ENCODE measurements at places on chromosomes 7 and 10. TPM values are rescaled to one million over a fixed set of nuclear protein-coding genes. Genes with fewer than 3 reads are reported as not detected.
A peak's percentile ranks its signal among the peaks of the same experiment; 100 is the strongest.

LDB3 gene
- total RNA-seq: 0.05 TPM

PRPS1L1 gene
- total RNA-seq: not detected

TAC1 gene
- not detected for total RNA-seq

NOD1 gene
- total RNA-seq: 21.1 TPM

CALML3 gene
- not detected for total RNA-seq

- H3K27me3 ChIP-seq: no peaks in the 10 kb centered on the region
- no peak overlapping the region for H3K27ac ChIP-seq
- no peak for DNase-seq
- H3K4me1 ChIP-seq: peaks cover 24% of the 10 kb centered on the region
- H3K4me3 ChIP-seq: no peak overlapping the region
Observed at GRCh38 chr7:590731-591551, 71.3 kb upstream of the PDGFA start.

DNA sequence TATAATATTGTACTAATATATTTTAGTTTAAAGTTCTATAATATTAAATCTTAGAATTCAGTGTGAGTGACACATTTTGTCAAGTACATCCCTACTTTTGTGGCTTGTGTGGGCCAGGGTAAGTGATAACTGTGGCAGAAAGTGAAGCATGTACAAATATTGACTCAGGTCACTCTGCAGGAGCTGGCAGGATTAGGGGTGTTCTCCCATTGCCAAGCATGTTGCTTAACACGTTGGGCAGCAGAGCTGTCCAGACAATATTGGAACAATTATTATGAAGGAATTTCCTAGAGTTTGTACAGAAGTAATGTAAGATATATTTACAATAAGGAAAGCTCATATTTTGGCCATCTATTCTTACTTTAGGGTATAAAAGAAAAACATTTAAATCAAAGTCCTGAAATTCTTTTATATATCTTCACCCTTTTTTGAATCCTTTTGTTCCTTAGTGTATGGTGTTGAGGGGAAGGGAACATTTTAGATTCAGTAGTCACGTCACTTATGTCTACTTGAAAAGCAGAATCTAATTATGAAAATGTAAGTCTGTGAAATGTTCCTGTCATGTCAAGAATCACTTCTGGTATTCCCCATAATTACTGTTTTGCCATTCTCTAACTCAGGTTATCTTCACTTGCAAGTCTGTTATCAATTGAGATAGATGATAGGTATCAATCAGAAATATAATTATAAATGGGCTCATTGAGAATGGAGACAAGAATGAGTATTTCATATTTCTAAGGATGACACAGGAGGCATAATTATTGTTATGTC, 4.0 kb downstream of the HDAC9 start:
- H3K27ac ChIP-seq: no peak overlapping the region
- H3K36me3 ChIP-seq: no peaks in the 10 kb centered on the region
- no peak overlapping the region for H3K4me3 ChIP-seq
- H3K27me3 ChIP-seq: peaks cover 4% of the 10 kb centered on the region
- H3K4me1 ChIP-seq: peaks cover 2% of the 10 kb centered on the region

DNA sequence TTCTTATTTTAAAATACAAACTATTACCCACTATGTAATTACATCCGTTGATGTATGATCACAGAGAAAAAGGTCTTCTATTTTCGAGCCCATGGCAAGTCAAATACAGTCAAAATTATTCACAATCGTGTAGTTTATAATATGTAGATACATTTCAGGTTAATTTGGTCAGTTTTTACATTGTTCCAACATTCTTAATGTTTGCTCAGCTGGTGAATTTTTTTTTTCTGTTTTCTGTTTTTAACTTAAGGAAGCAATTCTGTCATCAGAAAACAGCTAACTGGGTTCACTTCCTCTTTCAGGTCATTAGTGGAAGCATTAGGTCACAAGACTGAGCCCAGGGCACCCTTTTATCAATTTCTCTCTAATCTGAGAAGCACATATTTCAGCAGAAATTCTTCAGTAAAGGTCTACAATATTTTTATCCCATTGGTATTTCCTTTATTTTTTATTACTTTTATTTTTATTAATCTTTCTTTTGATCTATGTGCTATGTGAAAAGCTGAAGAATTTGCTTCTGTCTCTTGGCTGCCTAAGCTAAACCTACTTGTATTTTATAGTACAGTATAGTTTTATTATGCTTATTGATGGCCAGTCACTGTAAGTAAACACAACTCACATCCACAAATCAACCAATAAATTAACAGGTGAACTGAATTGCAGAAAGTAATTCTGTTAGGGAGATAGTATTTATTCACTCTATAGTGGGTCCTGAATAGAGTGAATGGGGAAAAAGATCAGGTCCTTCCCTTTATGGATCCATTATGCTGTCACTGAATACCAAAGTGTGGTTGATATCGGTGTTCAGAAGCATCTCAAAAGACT, 84.6 kb downstream of the ICA1 start:
- DNase-seq: peak; percentile 23
- peaks cover 57% of the 10 kb centered on the region for H3K4me1 ChIP-seq

- no peaks in the 10 kb centered on the region for H3K27me3 ChIP-seq
- no peak for DNase-seq
- H3K36me3 ChIP-seq: no peaks in the 10 kb centered on the region
- H3K27ac ChIP-seq: no peak overlapping the region
- H3K4me3 ChIP-seq: no peak overlapping the region
Observed at GRCh38 chr7:54080971-54081370, 461.2 kb upstream of the VSTM2A start.

DNA sequence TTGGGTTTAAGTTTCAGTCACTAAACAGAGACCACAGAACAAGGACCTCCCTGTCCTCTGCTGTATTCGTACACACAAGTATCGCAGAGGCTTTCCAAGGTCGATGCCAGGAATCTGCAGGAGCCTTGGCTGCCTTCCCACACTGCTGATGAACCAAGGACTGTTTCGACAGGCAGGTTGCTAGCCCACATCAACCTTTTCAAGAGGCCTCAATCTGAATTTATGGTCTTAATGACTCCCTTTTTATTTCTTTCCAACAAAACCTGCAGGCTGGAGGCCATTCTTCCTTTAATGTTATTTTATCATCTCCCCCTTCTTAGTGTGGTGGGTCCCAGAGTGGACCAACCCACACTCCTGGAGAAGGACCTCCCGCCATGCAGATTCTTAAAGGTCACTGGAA, 45.6 kb downstream of the JCAD start:
- H3K4me1 ChIP-seq: no peaks in the 10 kb centered on the region
- no peak overlapping the region for H3K27ac ChIP-seq
- no peak overlapping the region for H3K4me3 ChIP-seq
- DNase-seq: no peak
- H3K36me3 ChIP-seq: no peaks in the 10 kb centered on the region
- H3K27me3 ChIP-seq: peaks cover 61% of the 10 kb centered on the region

DNA sequence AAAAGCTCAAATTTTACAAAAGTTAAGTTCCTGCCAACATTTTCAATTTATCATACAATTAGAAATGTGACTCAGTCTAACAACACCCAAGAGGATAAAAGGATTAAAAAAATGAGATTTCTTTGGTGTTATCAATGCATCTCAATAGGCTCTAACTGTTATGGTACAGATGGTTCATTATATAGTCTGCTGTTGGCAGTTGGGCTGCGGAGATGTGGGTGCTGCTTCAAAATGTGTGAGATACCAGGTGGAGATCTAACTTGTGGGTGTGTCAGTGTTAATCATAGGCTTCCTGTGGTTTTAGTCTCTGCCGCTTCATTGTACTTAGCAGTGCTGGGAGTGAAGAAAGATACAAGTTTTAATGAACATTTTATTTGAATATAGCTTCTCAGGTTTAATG, 231.2 kb downstream of the EXOC4 start:
- peak overlapping the region; percentile 51 for H3K4me3 ChIP-seq
- H3K27ac ChIP-seq: peak overlapping the region; percentile 69
- H3K36me3 ChIP-seq: peaks cover 11% of the 10 kb centered on the region
- no peaks in the 10 kb centered on the region for H3K27me3 ChIP-seq
- DNase-seq: peak; percentile 54

GRCh38 chr7:93739424-93739823, 151.1 kb downstream of the TFPI2 start:
- H3K27ac ChIP-seq: no peak overlapping the region
- no peak for DNase-seq
- no peaks in the 10 kb centered on the region for H3K4me1 ChIP-seq
- H3K4me3 ChIP-seq: no peak overlapping the region
- no peaks in the 10 kb centered on the region for H3K27me3 ChIP-seq

DNA sequence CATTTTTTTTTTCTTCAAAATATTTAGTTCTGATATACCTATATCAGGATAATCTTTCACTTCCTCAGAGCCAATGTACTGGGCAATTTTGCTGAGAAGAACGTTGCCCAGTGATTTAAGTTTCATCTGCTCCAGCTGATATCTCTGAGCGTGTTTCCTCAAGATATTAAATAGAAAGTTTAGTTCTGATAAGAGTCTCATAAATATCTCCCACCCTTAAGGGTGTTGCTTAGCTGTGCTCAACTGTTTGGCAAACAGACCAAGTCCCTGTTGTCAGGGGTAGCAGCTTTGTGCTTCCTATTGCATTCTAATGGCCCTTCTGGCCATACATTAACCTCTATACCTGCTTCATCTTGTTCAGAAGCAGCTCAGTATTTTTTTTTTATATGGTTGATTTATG, 84.7 kb upstream of the GPR141 start:
- DNase-seq: no peak
- H3K36me3 ChIP-seq: no peaks in the 10 kb centered on the region
- H3K4me3 ChIP-seq: no peak overlapping the region
- H3K27me3 ChIP-seq: peaks cover 10% of the 10 kb centered on the region
- H3K4me1 ChIP-seq: no peaks in the 10 kb centered on the region

- H3K4me3 ChIP-seq: no peak overlapping the region
- H3K4me1 ChIP-seq: no peaks in the 10 kb centered on the region
- H3K27ac ChIP-seq: no peak overlapping the region
- no peaks in the 10 kb centered on the region for H3K27me3 ChIP-seq
- H3K36me3 ChIP-seq: no peaks in the 10 kb centered on the region
Observed at GRCh38 chr10:115720121-115720520, 552.9 kb downstream of the GFRA1 start.

DNA sequence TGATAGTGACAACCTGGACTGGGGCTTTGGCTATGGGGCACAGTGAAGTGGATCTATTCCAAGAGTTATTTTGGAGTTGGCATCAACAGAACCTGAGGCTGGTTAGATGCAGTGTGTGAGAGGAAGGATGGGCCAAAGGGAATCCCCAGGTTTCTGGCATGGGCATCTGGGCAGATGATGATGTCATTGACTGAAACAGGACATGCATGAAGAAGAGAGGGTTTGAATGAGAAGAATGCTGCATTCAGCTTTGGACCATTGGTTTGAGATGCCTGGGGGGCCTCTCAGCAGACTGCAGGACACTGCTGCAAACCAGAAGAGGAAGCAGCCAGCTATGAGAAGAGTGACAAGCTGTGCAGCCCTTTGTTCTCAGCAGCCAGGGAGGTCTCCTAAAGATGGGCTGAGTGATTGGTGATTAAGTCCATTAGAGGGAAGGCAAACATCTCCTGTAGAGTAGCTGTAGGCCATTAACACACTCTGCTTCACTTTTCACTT, 23.1 kb upstream of the PIK3CG start:
- H3K4me1 ChIP-seq: no peaks in the 10 kb centered on the region
- no peak overlapping the region for H3K27ac ChIP-seq
- no peak overlapping the region for H3K4me3 ChIP-seq
- no peak for DNase-seq
- H3K27me3 ChIP-seq: no peaks in the 10 kb centered on the region

DNA sequence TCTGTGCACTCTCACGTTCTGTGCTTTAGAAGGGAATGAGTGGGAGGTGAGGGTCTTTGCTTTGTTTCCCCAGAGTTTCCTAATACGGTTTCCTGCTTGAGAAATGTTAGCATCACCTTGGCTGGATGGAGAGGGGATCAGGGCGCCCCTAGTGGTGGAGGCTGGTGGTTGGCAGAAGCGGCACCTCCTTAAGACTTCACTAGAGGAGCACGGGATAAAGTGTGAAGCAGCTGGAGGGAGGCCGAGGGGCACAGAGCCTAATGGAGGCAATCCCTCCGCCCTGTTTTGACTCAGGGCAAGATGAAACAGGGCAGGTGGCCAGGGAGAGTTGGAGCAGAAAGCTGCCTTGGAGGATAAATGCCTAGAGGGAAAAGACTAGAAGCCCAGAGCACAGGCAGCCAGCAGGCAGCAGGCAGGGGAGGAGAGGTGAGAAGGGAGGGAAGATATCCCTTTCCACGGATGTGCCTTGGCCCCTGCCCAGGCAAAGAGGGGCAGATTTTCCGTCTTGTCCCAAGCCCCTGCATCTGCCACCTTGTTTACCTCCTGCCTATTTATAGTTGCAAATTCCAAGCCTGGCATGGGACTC, 56.0 kb upstream of the BTRC start:
- peaks cover 48% of the 10 kb centered on the region for H3K27me3 ChIP-seq
- no peak overlapping the region for H3K27ac ChIP-seq
- DNase-seq: peak; percentile 75
- no peak overlapping the region for H3K4me3 ChIP-seq
- H3K4me1 ChIP-seq: no peaks in the 10 kb centered on the region

DNA sequence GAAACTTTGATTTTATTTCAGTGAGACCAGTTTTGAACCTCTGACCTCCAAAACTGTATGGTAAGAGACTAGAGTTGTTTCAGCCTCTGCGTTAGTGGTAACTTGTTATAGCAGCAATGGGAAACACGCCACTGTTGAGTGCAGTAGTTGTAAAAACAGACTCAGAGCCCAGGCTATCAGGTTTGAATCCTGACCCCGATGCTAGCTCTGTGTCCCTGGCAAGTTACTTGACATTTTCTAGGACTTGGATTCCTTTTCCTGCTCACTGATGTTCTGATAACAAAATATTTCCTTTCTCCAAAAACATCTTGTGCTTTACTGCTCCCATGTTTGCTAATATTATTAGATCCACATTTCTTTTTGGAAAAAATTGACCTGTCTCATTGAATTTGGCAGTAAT, 131.0 kb downstream of the PLXDC2 start:
- DNase-seq: no peak
- H3K4me1 ChIP-seq: no peaks in the 10 kb centered on the region
- no peaks in the 10 kb centered on the region for H3K27me3 ChIP-seq
- H3K4me3 ChIP-seq: no peak overlapping the region
- H3K36me3 ChIP-seq: no peaks in the 10 kb centered on the region

- H3K27ac ChIP-seq: no peak overlapping the region
- H3K4me1 ChIP-seq: no peaks in the 10 kb centered on the region
- DNase-seq: no peak
- no peak overlapping the region for H3K4me3 ChIP-seq
- no peaks in the 10 kb centered on the region for H3K27me3 ChIP-seq
Observed at GRCh38 chr10:93006435-93007039, 54.1 kb upstream of the CYP26C1 start.

- H3K27me3 ChIP-seq: no peaks in the 10 kb centered on the region
- no peaks in the 10 kb centered on the region for H3K36me3 ChIP-seq
- no peaks in the 10 kb centered on the region for H3K4me1 ChIP-seq
- no peak overlapping the region for H3K27ac ChIP-seq
Observed at GRCh38 chr7:12884033-12884432, 196.6 kb downstream of the ARL4A start.

DNA sequence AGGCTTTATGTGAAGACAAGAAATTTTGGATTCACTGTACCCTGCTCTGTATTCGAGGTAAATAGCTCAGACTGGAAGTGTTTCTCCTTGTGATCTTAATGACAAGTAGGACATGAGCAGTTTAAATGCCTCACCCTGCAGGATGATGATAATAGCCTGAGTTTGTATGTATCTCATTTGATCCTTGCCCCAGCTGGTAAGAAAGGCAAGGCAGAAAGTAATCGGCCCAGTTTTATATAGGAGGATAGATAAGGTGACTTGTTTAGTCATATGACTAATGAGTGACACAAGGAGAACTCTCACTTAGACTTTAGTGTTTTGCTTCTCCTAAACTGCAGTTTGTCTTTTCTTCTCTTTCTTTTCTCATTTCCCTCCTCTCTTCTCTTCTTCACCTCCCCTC, 372.6 kb downstream of the PHF14 start:
- H3K4me3 ChIP-seq: no peak overlapping the region
- no peaks in the 10 kb centered on the region for H3K36me3 ChIP-seq
- no peak for DNase-seq
- H3K27ac ChIP-seq: no peak overlapping the region
